ENCODE measurements at places on chromosomes 16 and 17.
A peak's percentile ranks its signal among the peaks of the same experiment; 100 is the strongest.

DNA sequence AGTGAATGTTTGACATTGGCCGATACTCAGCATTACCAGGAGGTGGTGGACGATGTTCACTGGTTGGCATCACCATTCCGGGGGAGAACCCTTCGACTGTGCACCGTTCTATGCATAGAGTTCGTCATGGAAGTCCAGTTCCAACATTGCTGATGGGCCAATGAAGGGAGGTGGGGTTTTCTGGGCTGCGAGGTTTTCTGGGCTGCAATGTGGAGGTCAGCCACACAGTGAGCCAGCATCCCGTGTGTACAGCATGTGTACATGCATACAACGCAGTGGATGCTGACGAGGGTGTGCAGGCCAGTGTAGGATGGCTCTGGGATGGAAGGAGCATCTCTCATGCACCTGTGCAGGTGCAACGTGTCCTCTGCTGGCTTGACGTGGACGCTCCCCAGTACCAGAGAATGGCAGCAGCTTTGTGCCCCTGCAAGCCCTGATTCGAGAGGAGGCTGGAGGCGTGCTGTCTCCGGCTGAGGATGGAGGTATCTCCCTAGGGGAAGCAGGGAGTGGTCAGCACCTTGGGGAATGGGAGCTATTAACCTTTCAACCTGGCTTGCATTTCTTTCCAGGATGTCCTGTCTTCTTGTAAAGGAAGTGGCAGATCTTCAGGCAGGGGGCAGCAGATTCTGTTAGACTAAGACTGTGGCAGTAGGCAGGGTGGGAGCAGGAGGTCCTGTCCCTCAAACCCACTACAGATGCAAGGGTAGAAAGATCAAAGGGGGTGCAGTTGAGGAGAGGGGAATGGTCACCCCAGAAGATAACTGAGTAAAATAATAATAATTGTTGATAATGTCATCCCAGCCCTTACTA, 98.2 kb downstream of the CYLD start:
- H3K4me1 ChIP-seq = peaks cover 28% of the 10 kb centered on the region
- DNase-seq = no peak
- H3K4me3 ChIP-seq = peak overlapping the region; percentile 2

GRCh38 chr16:75097941-75098901, 18.4 kb downstream of the LDHD start:
- H3K4me1 ChIP-seq = peaks cover 64% of the 10 kb centered on the region
- H3K4me3 ChIP-seq = peak overlapping the region; percentile 54
- DNase-seq = peak; percentile 78
- H3K27ac ChIP-seq = peak overlapping the region; percentile 86
- H3K27me3 ChIP-seq = no peaks in the 10 kb centered on the region
- H3K36me3 ChIP-seq = no peaks in the 10 kb centered on the region

DNA sequence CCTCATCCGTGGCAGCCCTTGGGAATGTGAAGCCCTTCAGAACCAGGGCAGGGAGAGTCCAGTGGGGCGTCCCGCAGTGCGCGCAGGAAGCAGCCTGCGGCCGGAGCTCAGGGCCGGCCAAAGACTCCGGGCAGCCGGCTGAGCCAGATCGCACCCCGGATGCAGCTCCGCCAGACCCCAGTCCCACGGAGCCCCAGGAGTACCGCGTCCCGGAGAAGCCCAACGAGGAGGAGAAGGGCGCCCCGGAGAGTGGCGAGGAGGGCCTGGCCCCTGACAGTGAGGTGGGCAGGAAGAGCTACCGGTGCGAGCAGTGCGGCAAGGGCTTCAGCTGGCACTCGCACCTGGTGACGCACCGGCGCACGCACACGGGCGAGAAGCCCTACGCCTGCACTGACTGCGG, 6.9 kb downstream of the ZNF205 start:
- no peak for DNase-seq
- H3K4me1 ChIP-seq = peaks cover 7% of the 10 kb centered on the region
- no peak overlapping the region for H3K4me3 ChIP-seq
- no peak overlapping the region for H3K27ac ChIP-seq

- no peak overlapping the region for H3K4me3 ChIP-seq
- H3K4me1 ChIP-seq = peaks cover 3% of the 10 kb centered on the region
- no peaks in the 10 kb centered on the region for H3K36me3 ChIP-seq
- DNase-seq = no peak
- H3K27ac ChIP-seq = no peak overlapping the region
Measured at GRCh38 chr16:55444754-55445485, 34.1 kb upstream of the MMP2 start.

DNA sequence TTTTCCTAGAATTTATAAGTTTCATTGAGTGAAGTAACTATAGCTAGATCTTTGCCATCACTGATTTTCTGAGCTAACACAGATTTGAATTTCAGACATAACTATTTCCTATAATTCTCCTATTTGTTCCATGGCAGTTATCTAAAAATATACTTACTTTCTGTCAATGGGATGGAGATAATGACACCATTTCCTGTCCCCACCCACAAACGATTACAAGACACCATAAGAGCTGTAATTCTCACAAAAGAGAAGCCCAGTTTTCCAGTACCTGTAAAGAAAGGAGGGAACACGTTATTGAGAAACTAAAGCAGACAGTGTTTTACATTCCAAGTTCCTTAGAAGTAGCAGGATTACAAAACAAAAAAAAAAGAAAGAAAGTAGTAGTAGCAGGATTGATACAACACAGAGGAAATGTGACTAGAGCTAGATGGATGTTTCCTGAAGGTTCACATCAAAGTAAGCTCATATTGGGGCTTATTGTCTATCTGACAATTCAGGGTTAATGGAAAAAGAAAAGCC, 110.9 kb upstream of the TOB1 start:
- no peak overlapping the region for H3K4me3 ChIP-seq
- H3K36me3 ChIP-seq = peaks cover 20% of the 10 kb centered on the region
- H3K27ac ChIP-seq = peak overlapping the region; percentile 59
- H3K27me3 ChIP-seq = no peaks in the 10 kb centered on the region

- H3K27me3 ChIP-seq = peaks cover 13% of the 10 kb centered on the region
- DNase-seq = no peak
- no peak overlapping the region for H3K27ac ChIP-seq
- no peak overlapping the region for H3K4me3 ChIP-seq
- H3K36me3 ChIP-seq = no peaks in the 10 kb centered on the region
Measured at GRCh38 chr17:79365836-79366770, 244.7 kb downstream of the RBFOX3 start.

- no peak overlapping the region for H3K4me3 ChIP-seq
- H3K27me3 ChIP-seq = peaks cover 17% of the 10 kb centered on the region
- no peak for DNase-seq
- H3K36me3 ChIP-seq = no peaks in the 10 kb centered on the region
- no peak overlapping the region for H3K27ac ChIP-seq
- H3K4me1 ChIP-seq = peaks cover 2% of the 10 kb centered on the region
Measured at GRCh38 chr16:9971907-9972306, 210.3 kb downstream of the GRIN2A start.

DNA sequence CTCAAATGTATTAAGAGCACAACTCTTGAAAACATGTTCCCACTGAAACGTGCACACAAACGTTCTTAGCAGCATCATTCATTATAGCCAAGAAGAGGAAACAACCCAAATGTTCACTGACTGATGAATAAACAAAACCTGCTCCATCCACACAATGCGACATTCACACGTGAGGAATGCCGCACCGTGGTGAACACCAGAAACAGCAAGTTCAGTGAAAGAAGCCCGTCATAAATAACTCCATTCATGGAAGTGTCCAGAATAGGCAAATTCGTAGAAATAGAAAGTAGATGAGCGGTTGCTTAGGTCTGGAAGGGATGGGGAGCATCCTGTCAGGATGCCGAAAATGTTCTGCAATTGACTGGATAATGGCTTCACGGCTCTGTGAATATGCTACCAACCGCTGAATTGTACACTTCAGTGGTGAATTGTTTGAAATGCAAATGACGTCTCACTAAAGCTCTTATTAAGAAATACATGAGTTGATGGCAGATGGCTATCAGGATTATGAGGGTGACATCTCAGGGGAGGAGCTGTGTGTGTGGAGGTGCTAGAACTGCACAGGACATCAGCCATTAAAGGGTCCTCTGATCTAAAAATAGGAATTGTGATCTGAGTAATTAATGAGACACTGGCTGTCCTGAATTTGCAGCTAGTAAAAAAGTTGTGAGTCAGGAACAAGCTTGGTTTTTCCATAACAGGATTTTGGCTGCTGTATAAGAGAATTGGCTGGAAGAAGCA, 771.0 kb downstream of the KCNJ18 start:
- no peaks in the 10 kb centered on the region for H3K36me3 ChIP-seq
- no peak overlapping the region for H3K27ac ChIP-seq

GRCh38 chr16:11389631-11390565, 44.6 kb downstream of the RMI2 start:
- H3K4me1 ChIP-seq = peaks cover 2% of the 10 kb centered on the region
- H3K27me3 ChIP-seq = peaks cover 2% of the 10 kb centered on the region
- DNase-seq = no peak
- no peaks in the 10 kb centered on the region for H3K36me3 ChIP-seq

- H3K36me3 ChIP-seq = peaks cover 22% of the 10 kb centered on the region
- no peak overlapping the region for H3K27ac ChIP-seq
- no peak overlapping the region for H3K4me3 ChIP-seq
- no peaks in the 10 kb centered on the region for H3K27me3 ChIP-seq
Measured at GRCh38 chr17:66782851-66783250, 52.1 kb upstream of the CACNG5 start.

DNA sequence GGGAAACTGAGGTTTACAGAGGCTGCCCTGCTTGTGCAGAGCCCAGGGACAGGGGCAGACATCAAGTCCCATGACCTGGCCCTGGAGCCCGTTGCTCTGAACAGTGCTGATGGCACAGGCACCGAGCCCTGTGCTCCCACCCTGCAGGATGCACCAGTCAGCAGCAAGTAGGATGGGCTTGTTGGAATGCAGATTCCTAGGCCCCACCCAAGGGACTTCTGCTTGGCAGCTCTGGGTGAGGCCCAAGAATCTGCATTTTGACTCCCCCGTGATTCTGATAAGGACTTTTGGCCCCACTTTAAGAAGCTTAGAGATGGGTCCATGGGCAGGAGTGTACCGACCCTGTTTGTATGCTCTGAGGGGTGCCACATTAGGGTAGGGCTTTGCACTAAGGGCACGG, 23.3 kb downstream of the LASP1 start:
- no peaks in the 10 kb centered on the region for H3K27me3 ChIP-seq
- H3K36me3 ChIP-seq = peaks cover 24% of the 10 kb centered on the region
- no peak for DNase-seq
- H3K27ac ChIP-seq = peak overlapping the region; percentile 47

DNA sequence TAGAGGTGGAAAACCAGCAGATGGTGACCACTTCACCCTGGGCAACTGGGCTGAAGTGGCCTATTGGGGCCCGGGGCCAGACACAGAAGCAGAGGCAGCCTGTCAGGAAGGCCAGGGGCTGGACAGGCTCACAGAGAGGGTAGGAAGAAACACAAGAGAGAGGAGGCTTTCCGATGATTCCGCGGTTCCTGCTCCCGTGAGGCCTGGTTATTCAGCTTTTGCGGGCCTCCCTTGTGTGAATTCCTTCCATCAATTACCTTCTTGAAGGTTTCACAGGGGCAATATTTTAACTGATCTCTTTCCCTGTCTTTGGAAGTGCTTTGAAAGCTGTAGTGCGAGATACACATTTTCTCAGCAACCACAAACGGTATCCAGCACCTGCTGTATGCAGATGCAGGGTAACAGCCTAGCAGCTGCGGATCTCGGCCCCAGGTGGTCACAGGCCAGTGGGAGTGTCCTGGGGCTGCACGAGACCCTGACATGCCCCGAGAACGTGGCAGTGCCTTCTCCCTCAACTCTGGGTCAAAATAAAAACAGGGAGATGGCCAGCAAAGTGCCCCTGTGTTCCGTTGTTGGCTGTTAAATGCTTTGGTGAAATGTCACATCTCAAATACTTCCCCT, 11.6 kb upstream of the CMIP start:
- no peaks in the 10 kb centered on the region for H3K36me3 ChIP-seq
- peaks cover 10% of the 10 kb centered on the region for H3K27me3 ChIP-seq
- H3K4me3 ChIP-seq = no peak overlapping the region
- peaks cover 5% of the 10 kb centered on the region for H3K4me1 ChIP-seq
- H3K27ac ChIP-seq = no peak overlapping the region

DNA sequence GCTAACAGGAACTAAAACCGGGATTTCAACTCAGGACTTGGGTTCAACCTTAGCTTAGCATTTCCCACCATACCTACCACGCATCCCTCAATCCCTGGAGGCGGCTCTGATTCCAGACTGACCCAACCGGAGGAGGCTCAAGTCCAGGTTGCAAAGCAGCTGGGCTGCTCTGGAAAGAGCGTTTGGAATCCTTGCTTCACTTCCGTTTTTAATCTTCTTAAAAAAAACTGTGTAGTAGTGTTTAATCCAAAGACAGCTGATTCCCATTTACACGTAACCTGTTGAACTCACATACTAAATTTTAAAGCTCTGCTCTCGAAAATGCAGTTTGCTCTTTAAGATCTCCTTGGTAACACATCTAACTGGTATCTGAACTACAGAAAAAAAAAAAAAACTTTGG, 50.0 kb downstream of the NXN start:
- DNase-seq = no peak
- peaks cover 2% of the 10 kb centered on the region for H3K27me3 ChIP-seq
- H3K27ac ChIP-seq = no peak overlapping the region
- no peaks in the 10 kb centered on the region for H3K4me1 ChIP-seq
- H3K4me3 ChIP-seq = no peak overlapping the region

- no peak within 1 kb of the TSS for H3K4me3 ChIP-seq
- peaks cover 1% of the 10 kb centered on the region for H3K27me3 ChIP-seq
- no peak within 1 kb of the TSS for H3K27ac ChIP-seq
- no peaks in the 10 kb centered on the region for H3K36me3 ChIP-seq
- DNase-seq = no peak
Measured at GRCh38 chr16:4787627-4788482, at the start of gene SEPTIN12. Gene SEPTIN12 (minus strand): TSS chr16:4788345. CDS start chr16:4787645, 700 bp downstream.

- DNase-seq = no peak
- peak overlapping the region; percentile 54 for H3K27ac ChIP-seq
- H3K36me3 ChIP-seq = peaks cover 18% of the 10 kb centered on the region
- no peaks in the 10 kb centered on the region for H3K27me3 ChIP-seq
- no peak overlapping the region for H3K4me3 ChIP-seq
Measured at GRCh38 chr17:82201498-82201910, 11.1 kb downstream of the CCDC57 start.

DNA sequence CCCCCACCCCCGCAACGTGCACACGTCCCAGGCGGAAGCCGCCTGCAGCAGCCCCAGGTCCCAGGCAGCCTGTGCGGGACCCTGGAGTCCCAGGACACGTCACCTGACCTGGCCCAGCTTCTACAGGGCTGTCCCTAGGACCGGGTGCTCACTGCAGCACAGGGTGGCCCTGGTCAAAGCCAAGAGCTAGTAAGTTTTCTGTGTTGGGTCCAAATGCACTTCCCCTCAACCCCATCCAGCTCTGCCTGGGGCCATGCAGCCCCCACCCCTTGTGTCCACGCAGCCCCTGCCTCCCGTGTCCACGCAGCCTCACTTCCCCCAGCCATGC, 22.1 kb upstream of the PVALEF start:
- H3K27ac ChIP-seq = no peak overlapping the region
- no peaks in the 10 kb centered on the region for H3K36me3 ChIP-seq
- no peaks in the 10 kb centered on the region for H3K27me3 ChIP-seq
- no peak for DNase-seq

- H3K4me1 ChIP-seq = no peaks in the 10 kb centered on the region
- H3K36me3 ChIP-seq = no peaks in the 10 kb centered on the region
- no peak overlapping the region for H3K4me3 ChIP-seq
- no peaks in the 10 kb centered on the region for H3K27me3 ChIP-seq
- DNase-seq = no peak
- H3K27ac ChIP-seq = no peak overlapping the region
Measured at GRCh38 chr17:65684631-65685030, 123.2 kb upstream of the AXIN2 start.

GRCh38 chr16:68985855-68986254, 119.6 kb upstream of the HAS3 start:
- H3K4me3 ChIP-seq = no peak overlapping the region
- no peak for DNase-seq
- H3K36me3 ChIP-seq = peaks cover 21% of the 10 kb centered on the region

- DNase-seq = no peak
- no peaks in the 10 kb centered on the region for H3K36me3 ChIP-seq
- peaks cover 1% of the 10 kb centered on the region for H3K27me3 ChIP-seq
- no peak overlapping the region for H3K4me3 ChIP-seq
Measured at GRCh38 chr17:72400863-72401262, 280.0 kb downstream of the SOX9 start.

Measured in activated naive CD8-positive, alpha-beta T cell treated with anti-CD3 and anti-CD28 coated beads, Interleukin-2, amount 50 U/mL, for 24 hours (primary cell).